ENCODE measurements at places on chromosomes 11 and 22.

- DNase-seq: no peak
Observed at GRCh38 chr22:50011447-50012210, 936 bp downstream of the IL17REL start.

DNA sequence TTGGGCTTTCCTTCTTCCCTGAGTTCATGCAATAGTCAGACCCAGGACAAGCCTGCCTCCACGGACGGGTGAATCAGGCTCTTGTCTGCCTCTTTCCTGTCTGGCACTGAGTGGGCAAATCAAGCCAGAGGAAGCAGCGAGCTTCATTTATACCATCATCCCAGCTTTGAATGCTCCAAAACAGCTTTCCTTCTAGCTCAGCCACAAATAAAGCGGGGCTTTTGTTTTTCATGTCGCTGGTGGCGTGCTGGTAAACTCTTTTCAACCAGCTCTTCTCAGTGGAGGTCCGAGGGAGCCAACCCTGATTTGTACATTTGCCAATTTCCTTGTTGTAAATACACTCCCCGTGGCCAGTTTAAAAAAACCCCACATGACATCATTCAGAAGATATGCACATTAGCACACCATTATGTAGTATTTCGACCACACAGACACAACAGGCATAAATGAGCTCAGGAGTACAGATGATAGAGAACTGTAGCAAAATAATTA, 8.6 kb downstream of the C11orf91 start:
- no peak for DNase-seq

GRCh38 chr11:80626721-80627120, 1185.9 kb upstream of the TENM4 start:
- no peak for DNase-seq

DNA sequence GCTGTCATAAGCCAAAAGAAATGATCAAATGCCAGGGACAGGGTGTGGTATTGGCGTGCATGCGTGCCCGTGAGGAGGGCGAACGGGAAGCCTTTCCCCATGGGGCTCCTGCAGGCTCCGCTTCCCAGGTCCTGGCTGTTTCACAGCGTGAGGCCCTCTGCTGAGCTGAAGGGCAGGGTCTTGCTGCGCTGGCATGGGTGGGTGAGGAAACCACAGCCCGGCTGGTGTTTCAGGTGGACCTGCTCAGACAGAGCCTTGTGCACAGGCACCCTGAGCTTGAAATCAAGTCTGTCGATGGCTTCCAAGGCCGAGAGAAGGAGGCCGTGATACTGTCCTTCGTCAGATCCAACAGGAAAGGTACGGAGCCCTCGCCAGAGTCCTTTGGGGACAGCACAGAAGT, 31.4 kb downstream of the IGHMBP2 start:
- no peak for DNase-seq

DNA sequence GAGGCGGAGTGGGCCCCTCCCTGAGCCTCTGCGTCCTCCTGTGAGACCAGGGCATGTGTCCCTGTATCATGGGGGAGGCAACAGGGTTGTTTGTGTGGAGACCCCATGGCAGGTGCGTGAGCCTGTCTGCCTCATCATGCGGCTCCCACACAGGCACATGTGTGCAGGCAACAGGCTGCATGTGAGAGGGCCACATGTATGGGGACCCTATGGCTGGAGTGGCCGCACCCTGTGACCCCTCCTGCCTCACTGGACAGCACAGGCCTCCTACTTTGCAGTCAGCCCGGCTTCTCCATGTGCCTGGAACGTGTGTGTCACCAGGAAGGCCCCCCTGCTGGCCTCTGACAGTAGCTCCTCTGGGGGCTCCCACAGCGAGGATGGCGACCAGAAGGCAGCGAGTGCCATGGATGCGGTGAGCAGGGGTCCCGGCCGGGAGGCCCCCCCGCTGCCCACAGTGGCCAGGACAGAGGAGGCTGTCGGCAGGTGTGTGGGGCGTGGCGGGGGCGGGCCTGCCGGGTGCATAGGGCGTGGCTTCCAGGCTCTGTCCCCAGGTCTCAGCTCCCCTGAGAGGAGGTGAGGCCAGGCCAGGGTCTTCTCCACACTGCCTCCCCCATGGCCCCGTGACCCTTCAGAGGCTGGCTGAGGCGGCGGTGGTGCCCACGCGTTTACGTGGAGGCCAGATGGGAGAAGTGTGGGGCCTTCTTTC, 34.1 kb downstream of the SBF1 start:
- no peak for DNase-seq

- DNase-seq: peak; percentile 58
Observed at GRCh38 chr11:49995565-49995964, 13.2 kb upstream of the OR4C12 start.

GRCh38 chr11:32775908-32776307, 18.6 kb downstream of the CCDC73 start:
- no peak for DNase-seq

GRCh38 chr11:13189561-13190426, 87.8 kb upstream of the BMAL1 start:
- no peak for DNase-seq

GRCh38 chr11:118622376-118623268, 15.2 kb downstream of the PHLDB1 start:
- no peak for DNase-seq

GRCh38 chr11:99410636-99411035, 389.9 kb downstream of the CNTN5 start:
- DNase-seq: no peak

- peak; percentile 39 for DNase-seq
Observed at GRCh38 chr22:42317008-42317407, 46.6 kb upstream of the TCF20 start.

GRCh38 chr11:42315846-42316245, 856.4 kb upstream of the LRRC4C start:
- no peak for DNase-seq

DNA sequence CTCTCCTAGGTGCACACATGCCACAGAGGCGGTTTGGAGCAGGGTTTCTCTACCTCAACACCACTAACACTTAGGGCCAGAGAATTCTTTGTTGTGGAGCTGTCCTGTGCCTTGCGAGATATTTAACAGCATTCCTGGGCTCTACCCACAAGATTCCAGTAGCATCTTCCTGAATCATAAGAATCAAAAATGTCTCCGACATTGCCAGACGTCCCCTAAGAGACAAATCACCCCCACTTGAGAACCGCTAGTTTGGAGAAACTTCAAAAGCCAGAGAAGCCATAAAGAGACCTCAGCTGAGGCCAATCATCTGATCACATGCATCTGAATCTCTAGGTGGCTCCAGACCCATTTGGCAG, 16.1 kb downstream of the MFNG start:
- no peak for DNase-seq

DNA sequence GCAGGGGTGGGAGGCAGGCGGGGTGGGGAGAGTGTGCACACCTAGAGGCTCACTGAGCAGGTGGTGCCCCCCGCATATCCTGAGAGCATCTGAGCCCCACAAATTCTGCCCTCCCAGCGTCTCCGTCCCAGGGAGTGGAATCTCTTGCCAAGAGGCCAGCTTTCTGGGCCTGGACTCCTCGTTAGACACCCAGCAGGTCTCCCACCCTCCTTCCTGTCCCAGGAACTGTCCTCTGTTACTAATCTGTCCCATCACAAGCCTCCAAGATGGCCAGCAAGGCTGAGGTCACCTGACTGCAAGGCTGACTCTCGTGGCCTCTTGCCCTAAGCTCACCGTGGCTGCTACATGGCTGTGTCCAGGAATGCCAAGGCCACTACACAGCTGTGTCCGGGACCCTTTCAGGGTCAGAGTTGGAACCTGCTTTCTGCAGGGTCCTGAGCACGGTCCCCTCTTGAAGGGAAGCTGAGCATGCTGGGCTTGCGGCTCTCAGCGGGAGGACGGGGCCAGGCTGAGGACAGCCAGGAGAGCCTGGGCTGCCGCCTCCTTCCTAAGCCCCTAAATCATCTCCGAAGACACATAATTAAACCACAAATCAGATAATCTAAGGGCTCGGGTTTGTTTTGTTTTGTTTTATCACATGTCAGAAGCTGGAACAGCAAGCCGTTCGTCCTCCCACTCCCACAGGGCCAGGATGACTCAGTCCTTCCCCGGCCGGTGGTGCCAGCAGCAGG, 1327.3 kb downstream of the TBC1D22A start:
- DNase-seq: no peak

GRCh38 chr11:12674571-12674935, 332 bp downstream of the TEAD1 start:
- no peak for DNase-seq

DNA sequence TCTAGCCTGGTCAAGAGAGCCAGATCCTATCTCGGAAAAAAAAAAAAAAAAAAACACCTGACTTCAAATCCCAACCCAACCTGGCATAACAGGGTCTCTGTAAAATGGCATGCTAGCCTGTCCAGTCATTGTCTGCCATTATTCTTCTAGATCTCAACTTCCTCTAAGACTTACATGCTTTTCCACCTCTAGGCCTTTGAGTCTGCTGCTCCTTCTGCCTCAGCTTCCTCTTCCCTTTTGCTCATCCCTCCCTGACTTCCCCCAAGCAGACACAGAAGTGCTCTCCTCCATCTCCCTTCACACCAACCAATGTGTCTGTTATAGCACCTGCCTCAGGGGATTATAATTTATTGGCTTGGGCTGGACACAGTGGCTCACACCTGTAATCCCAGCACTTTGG, 7.8 kb downstream of the STK33 start:
- DNase-seq: no peak

DNA sequence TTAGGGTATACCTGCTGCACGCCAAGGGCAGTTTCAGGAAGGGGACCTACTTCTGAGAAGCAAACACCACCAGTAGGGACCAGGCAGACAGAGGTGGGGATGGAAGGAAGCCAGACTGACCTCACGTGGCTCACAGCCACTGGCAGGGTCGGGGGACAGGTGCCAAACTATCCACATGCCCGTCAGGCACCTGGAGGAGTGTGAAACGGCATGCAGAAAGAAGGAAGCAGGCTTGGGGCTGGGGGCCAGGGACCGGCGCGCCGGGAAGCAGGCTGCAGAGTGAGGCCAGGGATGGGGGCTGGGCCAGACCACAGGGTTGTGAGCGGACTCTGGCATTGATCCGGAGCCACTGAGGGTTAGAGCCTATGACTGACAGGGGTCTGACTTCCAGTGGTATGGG, 47.5 kb downstream of the CDKN1C start:
- no peak for DNase-seq

DNA sequence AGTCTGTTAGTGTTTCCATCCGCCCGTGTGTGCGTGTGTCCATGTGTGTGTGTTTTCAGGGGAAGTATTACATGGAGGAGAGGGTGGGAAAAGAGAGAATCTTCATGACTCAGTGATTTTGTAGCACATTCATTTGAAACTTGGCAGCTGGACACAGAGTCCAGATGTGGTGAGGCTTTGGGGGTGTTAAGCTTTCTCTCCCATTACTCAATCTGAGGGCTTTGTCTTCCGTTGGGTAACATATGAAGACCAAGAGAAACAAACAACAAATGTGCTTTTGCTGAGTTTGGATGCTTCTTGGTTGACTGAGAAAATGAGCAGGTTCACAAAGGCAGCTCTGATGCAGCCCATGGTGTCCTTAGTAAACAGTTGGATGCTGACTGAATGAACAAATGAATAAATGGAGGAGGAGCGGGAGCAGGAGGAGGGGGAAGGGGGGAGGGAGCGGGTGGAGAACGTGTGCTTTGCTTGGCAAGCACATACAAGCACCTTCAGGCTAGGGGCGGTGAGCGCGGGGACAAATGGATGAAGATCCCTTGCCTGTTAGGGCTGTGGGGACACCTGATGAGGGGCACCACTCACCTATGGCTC, 104.3 kb downstream of the ST3GAL4 start:
- no peak for DNase-seq

- DNase-seq: peak; percentile 89
Observed at GRCh38 chr11:57568330-57568766, 876 bp upstream of the UBE2L6 start.

- DNase-seq: no peak
Observed at GRCh38 chr22:23255506-23256170, 75.3 kb downstream of the BCR start.

DNA sequence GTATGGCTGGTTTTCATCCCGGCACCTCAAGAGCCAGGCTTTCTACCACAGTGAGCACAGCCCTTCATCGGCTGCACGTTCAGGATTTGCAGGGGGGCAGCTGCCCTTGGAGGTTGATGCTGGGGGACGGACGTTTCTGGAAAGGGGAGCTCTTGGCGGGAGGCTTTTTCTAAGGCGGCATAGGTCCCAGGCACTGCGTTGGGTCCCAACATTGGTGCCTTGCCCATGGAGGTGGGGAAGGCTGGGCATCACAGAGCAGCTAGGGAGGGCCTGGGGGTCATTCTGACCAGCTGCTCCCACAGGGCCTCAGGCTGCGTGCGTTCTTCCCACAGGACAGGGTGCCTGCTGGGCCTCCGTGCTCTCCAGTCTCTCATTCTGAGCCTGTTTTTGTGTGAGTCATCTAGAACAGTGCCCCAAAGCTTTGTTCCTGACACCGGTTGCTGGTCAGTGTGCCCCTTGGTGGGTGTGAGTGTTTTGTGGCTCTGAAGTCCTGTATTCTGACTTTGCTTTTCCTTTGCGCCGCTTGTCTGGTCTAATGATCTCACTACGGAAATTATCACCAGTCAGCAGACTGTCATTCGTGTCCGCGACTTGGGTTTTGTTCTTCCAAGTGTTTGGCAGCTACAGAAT, 275.9 kb downstream of the TBC1D22A start:
- DNase-seq: no peak

DNA sequence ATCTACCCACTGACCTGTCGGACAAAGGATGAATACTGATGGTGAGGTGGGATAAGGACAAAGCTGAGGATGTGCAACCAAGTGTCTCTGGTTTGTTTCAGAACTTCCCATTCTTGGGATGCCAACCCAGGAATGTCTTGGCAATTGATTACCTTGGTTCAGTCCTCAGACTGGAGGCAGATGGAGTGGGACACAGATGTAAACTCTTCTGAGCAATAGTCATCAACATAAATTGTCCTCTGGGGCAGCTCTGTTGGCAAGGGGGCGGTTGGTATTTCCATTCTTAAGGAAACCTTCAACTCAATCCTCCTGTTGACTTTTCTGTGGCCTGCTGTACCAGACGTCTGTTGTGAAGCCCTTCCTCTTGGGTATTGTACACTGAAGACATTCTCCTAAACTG, 6.8 kb downstream of the ABTB2 start:
- DNase-seq: no peak

DNA sequence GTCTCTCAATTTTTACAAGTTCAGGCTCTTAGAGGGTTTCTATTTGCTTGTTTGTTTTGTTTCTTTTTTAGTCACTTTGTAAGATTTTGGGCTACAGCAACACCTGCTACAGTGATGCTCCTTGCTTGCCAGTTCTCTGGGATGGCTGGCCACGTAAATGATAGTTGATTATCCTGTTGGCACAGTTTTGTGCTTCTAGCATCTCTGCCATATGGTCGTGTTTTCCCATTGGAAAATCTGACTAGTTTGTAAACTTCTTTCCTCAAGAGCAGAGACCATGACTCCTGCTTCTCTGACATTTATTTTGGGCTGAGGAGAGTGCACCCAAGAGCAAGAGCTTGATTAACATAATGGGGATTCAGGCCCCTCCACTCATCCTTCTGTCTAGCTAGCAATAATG, 1621.6 kb upstream of the RAG2 start:
- DNase-seq: no peak
